Bone marrow (tissue), 2 donors: ENCODE measurements at places on chromosomes 5 and 9.

- no peak for DNase-seq
Observed at GRCh38 chr9:73074176-73074708, 77.4 kb upstream of the ANXA1 start.

GRCh38 chr5:79705632-79706031 lies 16.0 kb downstream of the CMYA5 start:
- DNase-seq = no peak

DNA sequence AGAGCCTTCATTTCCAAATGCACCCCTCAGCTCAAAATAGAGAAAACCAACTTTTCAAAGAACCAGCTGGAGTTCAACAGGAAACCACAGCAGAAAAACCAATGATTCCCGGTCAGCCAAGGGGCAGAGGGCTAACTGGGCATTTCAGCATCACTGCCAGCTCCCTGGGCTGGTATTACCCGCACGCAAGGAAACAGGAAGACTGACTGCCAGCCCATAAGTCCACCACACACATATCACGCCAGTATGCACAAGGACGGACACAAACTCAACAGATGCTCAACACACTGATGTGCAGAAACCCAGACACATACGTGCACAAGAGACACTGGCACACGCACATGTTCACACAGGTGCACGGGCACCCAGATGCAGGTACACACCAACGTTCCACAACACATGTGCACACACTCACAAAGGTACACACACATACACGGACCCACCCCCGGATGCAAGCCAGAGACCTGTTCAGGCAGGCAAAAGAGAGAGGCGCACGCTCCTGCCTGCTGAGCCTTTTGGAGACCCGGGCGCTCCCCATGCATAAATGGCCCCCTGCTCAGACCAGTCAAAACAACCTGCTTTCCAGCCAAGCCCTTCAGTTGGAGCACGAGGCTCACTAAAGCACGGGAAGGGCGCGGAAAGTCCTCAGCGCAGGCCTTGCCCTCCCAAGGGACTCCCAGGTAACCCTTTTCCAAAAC lies 2.1 kb downstream of the ADAMTS2 start:
- no peak for DNase-seq

DNA sequence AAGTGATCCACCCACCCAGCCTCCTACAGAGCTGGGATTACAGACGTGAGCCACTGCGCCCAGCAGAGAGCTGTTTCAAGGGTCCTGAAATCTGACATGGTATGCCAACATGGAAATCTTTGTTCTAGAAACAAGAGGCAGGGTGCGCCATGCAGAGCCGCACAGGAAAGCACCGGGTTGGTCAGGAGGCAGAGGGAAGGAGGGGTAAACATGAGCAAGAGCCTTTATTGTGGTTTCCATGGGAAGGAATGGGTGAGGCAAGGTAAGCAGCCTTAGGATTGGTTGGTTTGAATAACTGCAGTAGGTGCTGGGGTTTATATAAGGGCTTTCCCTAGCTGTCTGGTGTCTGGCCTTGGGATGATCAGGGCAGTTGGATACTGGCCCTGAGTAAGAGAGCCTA lies 5.5 kb upstream of the EXOSC2 start:
- no peak for DNase-seq

- DNase-seq = peak; percentile 25
Observed at GRCh38 chr5:81601919-81602318, 149.0 kb downstream of the SSBP2 start.

DNA sequence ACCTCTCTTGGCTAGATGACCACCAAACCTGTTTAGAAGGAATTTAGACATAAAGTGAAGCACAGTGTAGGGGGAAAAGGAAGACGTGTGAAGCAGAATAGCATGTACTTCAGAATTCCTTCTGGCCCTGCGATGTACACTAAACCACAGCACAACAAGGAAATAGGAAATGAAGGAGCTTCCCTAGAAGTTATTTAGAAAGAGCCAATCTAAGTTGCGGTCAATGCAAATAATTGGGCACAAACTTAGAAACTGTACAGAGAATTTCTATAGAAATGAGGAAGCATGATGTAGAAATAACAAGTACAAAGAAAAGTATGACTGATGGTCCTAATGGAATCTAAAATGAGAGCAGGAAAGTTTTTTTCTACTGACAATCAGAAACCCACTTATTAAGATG lies 41.5 kb downstream of the ANKRD55 start:
- peak; percentile 31 for DNase-seq

GRCh38 chr9:114016101-114016500 lies 62.0 kb downstream of the AMBP start:
- no peak for DNase-seq

- DNase-seq = no peak
Observed at GRCh38 chr5:79774171-79774854, 84.7 kb downstream of the CMYA5 start.

- peak; percentile 58 for DNase-seq
Observed at GRCh38 chr9:99595796-99596195, 225.9 kb upstream of the NR4A3 start.

GRCh38 chr5:14614490-14614889 lies 32.9 kb downstream of the OTULINL start:
- no peak for DNase-seq

GRCh38 chr5:3350781-3351180 lies 244.9 kb upstream of the IRX1 start:
- DNase-seq = no peak

GRCh38 chr5:119902593-119902992 lies 273.2 kb downstream of the FAM170A start:
- no peak for DNase-seq

GRCh38 chr5:37492778-37493555 lies 113.8 kb downstream of the WDR70 start:
- DNase-seq = no peak

DNA sequence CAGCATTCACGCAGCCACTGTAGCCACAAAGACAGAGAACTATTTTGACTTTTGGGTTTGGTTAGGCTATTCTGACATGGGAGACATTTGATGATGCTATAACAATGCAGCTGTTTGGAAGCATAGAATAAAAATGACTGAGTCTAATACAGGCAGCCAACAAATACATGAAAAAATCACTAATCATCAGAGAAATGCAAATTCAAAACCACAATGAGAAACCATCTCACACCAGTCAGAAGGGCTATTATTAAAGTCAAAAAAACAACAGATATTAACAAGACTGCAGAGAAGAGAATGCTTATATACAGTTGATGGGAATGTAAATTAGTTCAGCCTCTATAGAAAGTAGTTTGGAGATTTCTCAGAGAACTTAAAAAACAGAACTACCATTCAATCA lies 107.1 kb upstream of the POC5 start:
- no peak for DNase-seq

DNA sequence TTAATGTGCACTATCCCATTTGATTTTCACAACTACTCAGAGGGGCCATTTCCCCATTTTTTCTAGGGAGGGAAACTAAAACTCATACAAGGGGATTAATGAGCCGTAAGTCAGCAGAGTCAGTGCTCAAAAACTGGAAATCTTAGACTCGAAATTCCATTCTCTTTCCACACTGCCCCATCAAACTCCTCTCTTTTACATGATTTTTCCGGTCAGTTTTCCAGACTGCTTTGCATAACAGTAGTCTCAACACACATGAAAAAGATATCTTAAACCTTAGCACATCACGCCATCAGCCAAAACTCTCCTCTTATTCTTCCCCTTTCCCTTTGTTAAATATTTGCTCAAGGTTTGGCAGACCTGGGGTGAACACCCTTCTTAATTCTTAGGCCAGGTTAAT lies 332.0 kb downstream of the RFX3 start:
- DNase-seq = no peak

DNA sequence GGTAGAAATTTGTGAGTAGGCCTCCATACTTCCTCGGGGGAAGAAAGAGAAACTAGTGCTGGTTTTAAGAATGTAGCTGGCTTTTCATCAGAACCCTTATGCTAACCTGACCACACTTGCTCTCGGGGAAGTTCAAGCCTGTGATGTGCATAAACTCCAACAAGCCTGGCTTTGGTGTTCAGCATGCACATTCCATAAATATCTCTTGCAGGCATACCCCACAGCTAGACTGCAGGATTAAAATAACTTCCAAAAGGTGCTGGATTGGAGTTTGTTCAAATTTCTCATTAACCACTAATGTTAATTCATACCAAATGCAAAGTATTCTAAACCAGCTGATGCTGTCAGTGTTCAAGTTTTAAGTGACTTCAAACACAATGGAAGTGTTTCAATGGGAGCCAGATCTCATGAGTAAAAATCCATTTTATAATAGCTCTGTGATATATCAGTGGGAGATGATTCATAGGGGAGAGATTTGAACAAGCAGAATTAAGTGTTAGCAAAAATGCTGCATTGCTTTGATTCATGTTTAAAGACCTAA lies 79.4 kb downstream of the NPR3 start:
- no peak for DNase-seq

- no peak for DNase-seq
Observed at GRCh38 chr9:130905125-130905901, 8.7 kb upstream of the QRFP start.

GRCh38 chr5:66002415-66002814 lies 76.0 kb downstream of the ERBIN start:
- no peak for DNase-seq

GRCh38 chr9:103444176-103444575 lies 449.0 kb downstream of the CYLC2 start:
- no peak for DNase-seq

GRCh38 chr5:162444129-162444762 lies 376.7 kb downstream of the GABRG2 start:
- DNase-seq = no peak

DNA sequence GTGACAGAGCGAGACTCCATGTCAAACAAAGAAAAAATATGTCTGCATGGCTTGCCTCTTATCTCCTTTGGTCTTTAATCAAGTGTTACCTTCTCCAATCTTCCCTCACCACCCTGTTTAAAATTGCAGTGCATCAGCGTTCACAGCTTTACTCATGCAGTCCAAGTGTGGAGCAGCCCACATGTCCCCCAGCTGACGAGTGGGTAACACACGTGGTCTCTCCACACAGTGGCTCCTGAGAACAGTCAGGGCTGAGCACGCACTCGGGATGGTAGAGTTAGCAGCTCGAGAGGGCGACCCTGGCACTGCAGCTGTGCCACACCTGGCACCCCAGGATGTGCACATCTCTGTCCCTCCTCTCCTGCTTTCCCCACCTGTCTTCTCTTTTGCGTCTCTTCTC lies 25.9 kb upstream of the CFAP157 start:
- DNase-seq = no peak

DNA sequence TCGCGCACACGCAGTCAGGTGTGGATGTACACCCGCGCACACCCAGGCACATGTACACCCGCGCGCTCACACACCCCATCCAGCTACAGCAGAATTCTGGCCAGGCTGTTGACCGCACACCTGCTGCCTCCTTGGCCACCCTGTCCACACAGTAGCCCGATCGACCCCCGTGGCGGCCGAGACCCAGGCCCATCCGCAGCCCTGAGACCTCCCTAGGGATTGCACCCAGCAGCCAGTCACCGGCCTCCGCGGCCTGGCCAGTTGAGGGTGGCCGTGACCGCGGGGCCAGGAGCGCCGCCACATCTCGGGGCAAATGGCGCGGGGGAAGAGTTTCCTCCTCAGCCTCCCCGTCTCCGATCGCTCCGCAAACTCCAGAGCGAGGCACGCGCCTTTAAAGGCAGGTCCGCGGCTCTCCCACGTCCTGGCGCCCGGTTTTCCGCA lies 774 bp upstream of the ADAMTS16 start:
- no peak for DNase-seq
